Hematopoietic multipotent progenitor cell treated with erythropoietin and hydrocortisone succinate and interleukin-3 and kit ligand, for 4 days (in vitro differentiated cells): ENCODE measurements at places on chromosomes 4 and X.

GRCh38 chr4:80208610-80209339, 11.5 kb downstream of the PRDM8 start:
- no peak for DNase-seq

- no peak for DNase-seq
These were observed 76.2 kb downstream of the COL4A6 start for GRCh38 chrX:108362026-108362425.

- DNase-seq, result no peak
These were observed 104.1 kb upstream of the MCF2 start for GRCh38 chrX:139811942-139812629.

- DNase-seq, result peak; percentile 49
These were observed 78.1 kb downstream of the BMP15 start for GRCh38 chrX:50988649-50989048.

DNA sequence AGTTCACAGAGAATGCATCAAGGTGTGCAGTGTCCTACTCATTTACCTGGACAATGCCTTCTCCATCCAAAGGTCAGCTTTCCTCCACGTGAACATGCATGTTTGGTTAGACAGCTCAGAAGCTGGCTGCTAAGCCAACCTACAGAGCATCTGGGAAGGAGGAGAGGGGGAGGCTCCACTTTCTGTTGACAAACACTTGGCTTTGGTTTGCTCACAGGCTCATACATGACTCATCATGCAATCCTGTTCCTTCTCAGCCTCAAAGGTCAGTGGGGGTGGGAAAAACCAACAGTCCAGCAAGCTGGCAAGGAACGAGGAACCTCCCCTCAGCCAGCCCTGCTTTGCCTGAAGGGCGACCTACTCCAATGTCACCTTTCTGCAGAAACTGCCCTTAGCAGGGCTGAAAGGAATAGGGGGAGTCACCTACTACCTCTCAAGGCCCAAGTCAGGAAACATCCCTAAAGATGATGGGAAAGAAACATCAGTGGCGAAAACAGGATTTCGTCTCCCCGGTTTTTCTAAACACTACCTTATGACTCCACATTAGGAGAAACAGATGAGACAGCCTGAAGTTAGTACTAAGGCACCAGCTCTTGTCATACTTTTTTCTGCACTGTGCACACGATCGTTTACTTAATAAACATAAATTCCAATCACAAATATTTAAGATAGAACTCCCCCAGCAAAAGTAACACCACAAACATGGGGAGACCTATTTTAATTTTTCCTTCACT, 37.9 kb downstream of the RELL1 start:
- no peak for DNase-seq

DNA sequence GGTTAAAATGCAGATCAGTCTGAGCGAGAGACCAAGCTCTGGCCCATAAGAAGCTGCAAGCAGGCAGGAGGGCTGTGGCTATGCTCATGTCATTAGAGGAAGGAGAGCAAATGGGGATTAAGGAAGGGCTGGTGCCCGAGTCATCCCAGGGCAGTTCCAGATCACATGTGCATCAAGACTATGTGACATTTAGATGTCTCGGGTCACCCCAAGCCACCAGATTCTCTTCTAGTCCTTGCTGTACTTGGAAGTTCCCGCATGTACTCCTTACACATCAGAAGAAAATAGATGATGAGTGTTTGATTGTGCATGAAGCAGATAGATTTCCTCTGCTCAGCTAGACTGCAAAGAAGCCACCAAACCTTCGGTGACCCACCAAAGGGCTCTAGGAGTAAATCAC, 42.1 kb upstream of the KLHL34 start:
- DNase-seq, result no peak

- peak; percentile 81 for DNase-seq
These were observed 487 bp downstream of the HMGB2 start for GRCh38 chr4:173333658-173334084.

DNA sequence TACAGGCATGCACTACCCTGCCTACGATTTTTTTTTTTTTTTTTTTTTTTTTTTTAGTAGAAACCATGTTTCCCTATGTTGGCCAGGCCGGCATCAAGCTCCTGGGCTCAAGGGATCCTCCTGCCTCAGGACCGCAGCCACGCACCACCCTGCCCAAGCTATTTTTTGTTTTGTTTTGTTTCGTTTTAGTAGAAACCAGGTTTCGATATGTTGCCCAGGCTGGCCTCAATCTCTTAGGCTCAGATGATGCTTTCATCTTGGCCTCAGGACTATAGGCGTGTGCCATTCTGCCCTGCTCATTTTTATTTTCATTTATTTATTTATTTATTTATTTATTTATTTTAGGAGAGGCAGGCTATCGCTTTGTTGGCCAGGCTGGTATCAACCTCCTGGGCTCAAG, 1.2 kb upstream of the SSX3 start:
- no peak for DNase-seq

DNA sequence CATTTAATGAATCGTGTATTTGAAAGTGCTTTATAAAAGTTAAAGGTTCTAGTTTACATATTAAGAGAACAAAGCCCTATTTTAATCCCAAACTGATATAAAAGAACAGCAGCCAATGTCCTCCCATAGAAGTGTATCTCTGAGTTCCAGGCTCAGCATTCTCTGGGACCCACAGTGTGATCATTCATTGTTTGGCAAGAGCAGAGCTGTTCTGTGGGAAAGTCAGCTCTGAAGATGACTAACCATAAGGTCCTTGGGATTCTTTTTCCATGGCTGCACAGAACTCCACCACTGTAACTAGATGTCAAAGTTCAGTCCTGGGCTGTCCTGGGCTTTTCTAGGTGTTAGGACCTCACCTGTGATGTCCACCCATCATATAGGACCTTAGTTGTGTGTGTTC, 157.0 kb upstream of the TLL1 start:
- DNase-seq, result no peak

- DNase-seq, result no peak
These were observed 72.3 kb upstream of the SH3RF1 start for GRCh38 chr4:169342906-169343564.

DNA sequence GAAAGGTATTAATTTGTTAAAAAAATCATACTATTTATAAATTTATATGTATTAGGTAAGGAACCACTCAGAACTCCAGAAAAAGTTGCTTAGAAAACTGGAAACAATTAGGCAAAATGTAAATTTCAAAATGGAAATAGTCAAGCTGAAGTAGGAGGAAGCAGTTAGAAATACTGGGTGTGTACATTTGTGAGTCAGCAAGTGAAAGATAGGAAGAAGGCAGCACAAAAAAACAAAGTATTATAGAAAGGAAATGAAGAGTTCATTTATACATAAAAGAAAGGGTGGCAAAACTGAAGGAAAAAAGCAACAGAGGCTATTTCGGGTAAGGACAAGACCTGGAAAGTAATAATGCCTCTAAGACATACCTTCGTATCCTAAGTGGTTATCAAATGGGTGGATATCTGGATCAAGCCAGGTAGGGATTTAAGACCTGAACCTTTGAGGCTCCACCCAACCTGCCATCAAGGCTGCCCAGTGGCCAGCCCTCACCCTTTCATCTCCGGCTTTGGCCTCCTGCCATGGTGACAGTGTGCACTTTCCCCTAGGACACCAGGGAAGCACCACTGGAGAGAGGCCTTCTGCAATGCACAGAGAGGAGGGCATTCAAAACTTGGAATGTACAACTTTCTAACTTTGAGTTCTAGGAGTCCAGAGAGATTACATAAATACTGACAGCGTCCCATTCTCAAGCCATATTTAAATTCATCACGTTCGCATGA, at the start of gene LRRC66:
Gene LRRC66, minus strand, starts transcription at position 428 of the 722 bp plus-strand sequence. CDS start 2,750 bp downstream, outside the sequence.
- peak; percentile 10 for DNase-seq

- no peak for DNase-seq
These were observed 28.2 kb downstream of the PNMA6E start for GRCh38 chrX:153372949-153373348.

- DNase-seq, result peak; percentile 48
These were observed 394.1 kb downstream of the KCNIP4 start for GRCh38 chr4:21554500-21554899.

GRCh38 chr4:85459736-85460135, 15.2 kb upstream of the ARHGAP24 start:
- no peak for DNase-seq

- DNase-seq, result no peak
These were observed 67.2 kb downstream of the MAP3K15 start for GRCh38 chrX:19448077-19448476.

DNA sequence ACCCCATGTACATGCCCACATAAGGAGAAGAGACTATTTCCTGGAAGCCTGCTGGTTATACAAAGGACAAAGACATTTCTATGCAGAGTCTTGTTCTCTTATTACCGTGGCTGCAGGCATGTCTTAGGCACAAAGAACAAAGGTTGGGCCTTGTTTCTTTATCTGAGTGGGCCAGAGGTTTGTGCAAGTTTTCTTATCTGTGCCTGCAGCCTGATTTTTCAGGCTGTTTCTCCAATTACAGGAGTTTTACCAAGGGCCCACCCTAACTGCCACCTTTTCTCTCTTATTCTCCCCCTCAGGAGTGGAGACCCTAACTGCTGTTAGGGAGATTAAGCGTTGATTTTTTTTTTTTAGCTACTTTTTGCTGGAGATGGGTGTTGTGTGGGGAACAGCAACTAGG, 3.5 kb downstream of the TENT5D start:
- peak; percentile 77 for DNase-seq
